Renal cortical epithelial cell (primary cell): ENCODE measurements at places on chromosomes 7 and 10.

GRCh38 chr7:21253740-21254687 lies 173.9 kb upstream of the SP4 start:
- DNase-seq: peak; percentile 55

DNA sequence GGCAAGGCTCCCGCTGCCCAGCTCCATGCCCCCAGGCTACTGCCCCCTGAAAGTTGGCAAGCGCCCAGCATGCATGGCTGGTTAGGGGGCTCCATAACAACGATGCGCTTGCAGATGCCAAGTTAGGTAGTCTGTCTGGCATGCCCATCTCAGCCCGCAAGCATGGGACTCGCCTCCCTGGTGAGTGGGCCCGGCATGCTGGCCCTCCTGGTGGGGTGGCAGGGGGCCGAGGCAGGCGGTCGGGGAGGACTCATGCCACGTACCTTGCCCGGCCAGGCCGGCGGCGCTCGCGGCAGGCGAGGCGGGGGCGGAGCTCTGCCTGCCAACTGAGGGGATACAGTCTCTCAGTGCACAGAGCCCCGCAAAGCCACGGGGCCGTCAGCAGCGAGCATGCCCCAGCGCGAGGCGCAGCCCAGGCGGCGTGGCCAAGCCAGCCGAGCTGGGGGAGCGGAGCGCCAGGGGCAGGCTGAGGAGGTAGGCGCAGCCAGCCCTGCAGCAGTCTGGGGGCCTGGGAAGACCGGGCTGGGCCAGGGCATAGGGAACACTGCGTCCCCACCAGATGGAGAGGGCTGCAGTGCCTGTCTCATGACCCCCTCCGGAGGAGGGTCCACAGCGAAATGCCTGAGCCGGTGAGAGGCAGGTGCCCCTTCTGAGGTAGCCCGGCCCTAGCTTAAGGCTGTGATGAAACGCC lies 28.0 kb upstream of the NDST2 start:
- DNase-seq: no peak

GRCh38 chr10:36676756-36677430 lies 448.5 kb upstream of the ANKRD30A start:
- DNase-seq: no peak

- DNase-seq: peak; percentile 72
Observed at GRCh38 chr7:157336383-157337315, at the start of gene DNAJB6. Gene DNAJB6 (plus strand): TSS chr7:157337004. CDS start chr7:157358573, 21,569 bp downstream.

DNA sequence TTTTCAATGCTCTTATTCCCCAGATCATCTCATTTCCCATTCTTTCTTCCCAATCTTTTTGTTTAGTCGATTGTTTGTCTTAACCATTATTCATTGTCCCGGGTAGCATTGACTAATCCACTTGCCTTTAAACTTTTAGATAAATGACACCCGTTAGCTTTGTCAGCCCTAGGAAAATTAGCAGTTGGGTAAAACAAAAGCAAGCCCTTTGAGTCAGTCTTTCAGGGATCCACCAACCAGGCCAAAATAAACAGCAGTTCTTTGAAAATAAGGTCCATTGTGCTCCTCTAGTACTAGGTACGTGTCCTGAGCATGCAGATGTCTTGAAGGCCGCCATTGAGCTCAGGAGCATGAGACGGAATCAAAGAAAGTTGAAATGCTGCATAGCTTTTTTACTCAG lies 369.7 kb upstream of the MYO3A start:
- no peak for DNase-seq

GRCh38 chr7:135260930-135261721 lies 27.5 kb downstream of the STRA8 start:
- DNase-seq: no peak

GRCh38 chr10:132541601-132542011 lies 4.0 kb downstream of the INPP5A start:
- DNase-seq: no peak

GRCh38 chr7:153852261-153852660 lies 199.9 kb upstream of the DPP6 start:
- DNase-seq: no peak

DNA sequence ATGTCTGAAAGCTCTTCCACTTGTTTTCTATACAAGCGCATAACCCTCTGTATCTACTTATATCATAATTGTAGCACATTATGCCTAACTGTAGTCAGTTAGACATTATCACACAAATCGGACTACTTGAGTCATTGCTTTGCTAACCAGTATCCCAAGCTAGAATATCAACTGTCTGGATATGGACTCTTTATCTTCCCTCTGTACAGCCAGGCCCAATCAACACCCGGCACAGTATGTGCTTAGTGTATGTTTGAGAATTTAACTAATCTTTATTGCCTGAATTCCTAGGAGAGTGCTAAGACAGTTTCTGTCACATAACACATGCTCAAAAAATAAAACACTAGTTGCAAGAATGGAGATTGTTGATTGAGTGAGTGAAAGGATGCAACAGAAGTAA lies 211.2 kb downstream of the ARL4A start:
- no peak for DNase-seq

GRCh38 chr7:7938471-7938870 lies 30.1 kb upstream of the GLCCI1 start:
- DNase-seq: no peak

DNA sequence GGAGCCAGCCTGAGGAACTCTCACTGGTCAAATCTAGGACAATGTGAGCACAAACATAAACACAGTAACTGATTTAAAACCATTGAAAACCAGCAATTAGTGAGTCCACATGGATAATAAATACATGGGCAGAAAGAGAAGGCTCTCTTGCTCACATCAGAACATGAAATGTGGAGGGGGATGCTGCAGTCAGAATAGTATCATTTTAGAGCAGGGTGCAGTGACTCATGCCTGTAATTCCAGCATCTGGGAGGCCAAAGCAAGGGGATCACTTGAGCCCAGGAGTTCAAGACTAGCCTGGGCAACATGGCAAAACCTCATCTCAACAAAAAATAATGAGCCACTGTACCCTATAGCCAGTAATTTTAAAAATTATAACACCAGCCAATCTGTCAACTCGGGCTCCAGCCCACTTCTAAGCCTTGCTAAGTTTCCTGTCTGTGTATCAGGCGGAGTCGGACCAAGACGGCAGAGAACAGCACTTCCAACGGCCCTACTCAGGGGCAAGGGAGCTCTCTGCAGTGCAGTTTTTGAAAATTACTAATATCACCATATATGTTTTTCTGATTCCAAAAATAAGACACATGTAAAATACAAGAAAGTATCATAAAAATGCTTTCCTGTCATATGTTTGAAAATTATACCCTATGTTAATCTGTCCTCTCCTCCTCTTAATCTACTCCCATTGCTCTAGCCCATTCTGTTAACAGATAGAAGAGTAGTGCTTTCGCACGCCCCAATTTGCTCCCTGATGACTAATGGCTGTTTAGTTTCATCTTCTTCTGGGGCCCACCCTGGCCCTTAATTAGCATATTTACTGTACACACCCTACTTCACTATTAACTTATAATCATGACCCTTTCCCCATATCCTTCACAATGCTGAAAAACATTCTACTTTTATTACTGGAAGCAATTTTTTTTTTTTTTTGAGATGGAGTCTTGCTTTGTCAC lies 17.1 kb downstream of the URGCP start:
- DNase-seq: no peak

DNA sequence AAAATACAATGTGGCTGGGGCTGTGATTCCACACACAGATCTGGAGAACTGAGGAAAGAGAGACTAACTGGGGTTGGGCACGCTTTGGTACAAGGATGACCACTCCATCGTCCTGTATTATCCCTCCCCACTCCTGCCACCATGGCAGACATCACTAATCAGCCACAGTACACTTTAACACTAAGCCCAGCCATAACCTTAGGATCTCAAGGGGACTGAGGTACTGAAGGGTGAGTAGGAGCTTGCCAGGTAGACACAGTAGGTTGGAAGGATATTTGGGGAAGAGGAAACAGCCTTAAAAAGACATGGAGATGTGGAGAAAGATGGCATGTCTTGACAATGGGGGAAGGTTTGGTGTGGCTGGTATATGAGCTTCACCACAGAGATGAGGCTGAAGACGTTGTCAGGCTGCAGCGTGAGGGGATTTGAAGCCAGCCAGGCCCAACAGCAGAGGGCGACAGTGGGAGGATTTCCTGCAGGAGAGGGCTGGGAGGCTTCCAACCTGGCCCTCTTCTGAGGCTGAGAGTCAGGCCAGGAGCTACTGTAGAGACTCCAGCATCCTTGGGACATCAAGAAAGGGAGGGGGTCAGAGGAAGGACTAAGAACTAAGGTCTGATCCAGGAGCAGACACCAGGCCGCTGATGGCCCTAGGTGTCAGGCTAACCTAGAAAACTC lies 58.6 kb upstream of the COL13A1 start:
- DNase-seq: peak; percentile 21

DNA sequence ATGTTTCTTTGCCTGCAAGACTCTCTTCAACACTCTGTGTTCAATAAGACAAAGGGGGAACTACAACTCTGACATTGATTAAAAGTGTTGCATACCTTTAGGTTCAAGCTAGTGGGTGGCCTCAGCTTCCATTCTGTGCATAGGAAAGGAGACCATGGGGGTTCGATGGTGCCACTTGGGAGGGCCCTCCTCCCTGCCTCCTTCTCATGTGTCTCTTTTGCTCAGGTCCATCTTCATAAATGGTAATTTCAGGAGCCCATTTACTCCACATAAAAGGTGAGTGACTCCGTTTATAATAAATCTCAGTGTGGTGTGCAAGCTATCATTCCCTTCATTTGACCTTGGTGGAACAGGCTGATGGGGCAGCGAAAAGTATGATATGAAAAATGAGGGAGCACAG lies 285.1 kb downstream of the LRMDA start:
- DNase-seq: no peak

DNA sequence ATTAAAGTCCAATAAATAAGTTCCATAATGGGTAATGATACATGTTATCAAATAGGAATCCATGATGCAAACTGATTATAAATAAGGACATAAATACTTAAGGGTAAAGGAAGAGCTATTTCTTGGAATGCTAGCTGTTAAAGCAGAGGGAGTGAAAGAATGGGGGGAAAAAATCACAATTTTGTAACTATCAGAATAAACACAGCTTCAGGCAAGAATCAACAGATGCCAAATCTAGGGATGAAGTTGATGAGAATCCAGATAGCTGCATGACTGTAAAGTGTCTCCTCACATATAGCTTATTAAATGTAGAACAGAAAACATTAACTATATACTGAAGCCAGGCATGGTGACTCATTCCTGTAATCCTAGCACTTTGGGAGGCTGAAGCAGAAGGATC lies 4.9 kb downstream of the IPMK start:
- no peak for DNase-seq

GRCh38 chr7:23970193-23970592 lies 260.2 kb downstream of the STK31 start:
- DNase-seq: no peak

- DNase-seq: no peak
Observed at GRCh38 chr10:88228130-88228529, 355.0 kb downstream of the RNLS start.

- DNase-seq: no peak
Observed at GRCh38 chr7:138036135-138036534, 34.2 kb upstream of the CREB3L2 start.

DNA sequence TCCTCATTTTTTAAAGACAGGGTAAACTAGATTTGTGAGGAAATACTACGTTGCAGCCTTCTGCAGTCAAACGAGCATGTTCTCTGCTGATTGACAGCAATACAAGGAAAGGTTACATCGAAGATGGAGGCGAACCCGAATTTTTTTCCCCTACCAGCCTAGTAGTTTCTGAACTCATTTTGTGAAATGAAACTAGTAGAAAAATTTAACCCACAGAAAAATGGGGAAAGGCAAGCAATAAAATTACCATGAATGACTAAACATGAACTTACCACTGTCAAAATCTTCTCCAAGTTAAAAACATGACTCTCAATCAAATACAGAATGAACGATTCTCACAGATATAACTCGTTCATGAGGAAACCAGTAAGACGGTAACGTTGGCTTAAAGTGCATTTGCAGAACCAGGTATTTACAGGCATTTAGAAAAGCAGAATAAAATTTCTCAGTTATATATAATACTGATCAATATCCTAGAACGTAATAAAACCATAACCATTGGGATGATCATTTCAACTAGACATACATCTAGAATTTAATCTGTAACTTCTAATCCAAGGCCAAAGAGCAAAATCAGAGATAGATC lies 73.9 kb downstream of the CELF2 start:
- DNase-seq: no peak

GRCh38 chr7:4667776-4668509 lies 14.2 kb upstream of the FOXK1 start:
- no peak for DNase-seq

- DNase-seq: no peak
Observed at GRCh38 chr10:43392748-43393147, 16.2 kb downstream of the HNRNPF start.

GRCh38 chr7:26865094-26865388 lies 651 bp upstream of the SKAP2 start:
- DNase-seq: no peak

DNA sequence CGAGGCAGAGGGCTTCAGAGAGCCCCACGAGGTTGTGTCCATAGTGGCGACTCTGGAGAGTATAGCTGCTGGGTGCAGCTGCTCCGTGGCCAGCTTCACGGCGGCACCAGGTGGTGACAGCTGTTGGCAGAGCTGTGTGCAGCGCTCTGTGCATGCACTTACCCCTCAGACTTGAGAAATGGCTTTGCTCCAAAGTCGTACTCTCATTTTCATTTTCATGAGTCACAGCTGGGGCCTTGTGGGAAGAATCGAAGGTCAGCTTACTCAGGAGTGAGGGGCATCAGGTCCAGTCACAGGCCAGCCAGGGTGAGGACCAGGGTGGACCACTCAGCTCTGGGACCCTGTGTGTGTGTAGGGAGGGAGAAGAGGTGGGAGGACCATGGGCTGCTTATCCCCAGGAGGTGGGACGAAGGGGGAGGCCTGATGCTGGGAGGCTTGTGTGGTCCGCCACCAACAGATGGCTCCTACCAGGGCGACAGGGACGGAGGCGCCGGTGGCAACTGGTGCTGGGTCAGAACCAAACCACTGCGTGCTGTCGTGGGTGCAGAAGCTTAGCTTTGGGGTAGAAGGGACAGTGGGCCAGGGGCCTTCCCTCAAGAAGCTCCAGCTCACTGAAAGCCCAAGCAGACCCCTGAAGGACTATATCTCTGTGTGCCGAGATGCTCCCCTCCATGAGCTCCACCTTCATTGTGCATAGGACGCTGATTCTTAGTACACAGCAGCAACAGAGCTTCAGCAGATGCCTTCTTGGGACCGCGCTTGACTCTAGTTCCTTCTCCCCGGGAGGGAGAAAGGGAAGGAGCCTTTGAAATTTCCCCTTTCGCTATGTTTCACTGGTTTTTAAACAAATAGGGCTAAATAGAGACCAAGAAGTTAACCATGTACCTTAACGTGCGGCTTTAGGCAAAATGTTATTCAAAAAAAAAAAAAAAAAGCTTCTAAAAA lies 225.0 kb downstream of the CELF2 start:
- DNase-seq: peak; percentile 23
